Stimulated activated naive CD4-positive, alpha-beta T cell treated with Interleukin-2 at 50 U/mL for 16 hours (primary cell): ENCODE measurements at places on chromosomes 16 and 17.

DNA sequence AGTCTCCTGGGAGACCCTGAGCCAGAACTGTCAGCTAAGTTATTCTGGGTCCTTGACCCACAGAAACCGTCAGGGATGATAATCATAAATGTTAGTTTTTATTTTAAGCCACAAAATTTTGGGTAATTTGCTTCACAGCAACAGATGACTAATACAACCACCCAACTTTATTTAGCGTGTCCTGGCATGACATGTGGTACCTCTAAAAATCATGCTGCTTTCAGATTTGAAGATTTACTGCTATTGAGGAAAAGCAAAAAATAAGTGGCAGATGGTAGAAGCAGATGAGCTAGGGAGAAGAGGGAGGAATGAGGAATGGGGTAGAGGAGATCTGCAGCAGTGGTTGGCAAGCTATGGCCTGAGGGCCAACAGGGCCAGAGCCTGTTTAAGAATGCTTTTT, 90.4 kb downstream of the TMEM100 start:
- DNase-seq = no peak

DNA sequence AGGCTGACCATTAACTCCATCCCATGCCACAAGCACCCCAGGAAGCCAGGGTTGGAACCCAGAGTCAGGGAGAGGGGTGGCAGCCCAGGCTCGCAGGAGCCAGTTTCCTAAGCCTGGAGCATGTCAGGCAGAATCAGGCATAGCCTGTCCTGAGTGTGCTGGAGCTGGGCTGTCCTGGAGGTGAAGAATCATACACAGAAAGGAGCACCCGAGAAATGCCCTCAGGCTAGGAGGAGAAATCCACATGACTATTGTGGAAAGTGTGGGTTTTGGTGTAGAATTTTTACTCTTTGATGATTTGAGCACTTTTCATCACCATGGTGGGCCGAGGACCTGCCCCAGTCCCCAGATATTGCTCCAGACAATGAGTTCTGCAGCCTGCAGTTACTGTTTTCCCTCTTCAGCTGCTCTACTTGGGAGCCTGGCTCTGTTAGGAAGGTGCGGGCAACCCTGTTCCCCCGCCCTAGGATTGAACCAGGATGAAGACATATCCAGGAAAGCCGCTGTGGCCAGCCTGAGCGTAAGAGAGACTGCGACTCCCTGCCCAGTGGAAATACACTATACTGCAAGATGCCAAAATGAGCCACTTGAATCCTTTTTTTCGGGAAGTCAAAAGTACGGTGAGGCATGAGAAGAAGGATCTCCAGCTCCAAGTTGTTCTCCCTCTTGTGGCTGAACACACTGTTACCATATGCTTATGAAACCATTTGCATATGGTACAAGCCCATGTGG, 29.0 kb upstream of the HEATR6 start:
- no peak for DNase-seq

GRCh38 chr17:37430051-37430627, 23.5 kb downstream of the TADA2A start:
- DNase-seq = no peak

DNA sequence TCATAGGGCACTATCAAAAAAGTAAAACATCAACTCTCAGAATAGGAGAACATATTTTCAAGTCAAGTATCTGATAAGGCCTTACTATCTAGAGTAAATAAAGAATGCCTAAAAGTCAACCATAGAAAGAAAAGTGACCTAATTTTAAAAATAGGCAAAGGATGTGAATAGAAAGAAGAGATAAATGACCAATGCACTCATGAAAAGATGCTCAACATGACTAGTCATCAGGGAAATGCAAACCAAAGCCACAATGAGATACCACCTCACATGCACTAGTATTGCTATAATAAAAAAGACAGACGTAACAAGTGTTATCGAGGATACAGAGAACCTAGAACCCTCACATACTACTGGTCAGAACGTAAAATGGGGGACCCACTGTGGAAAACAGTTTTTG, 90.8 kb downstream of the DYNLRB2 start:
- no peak for DNase-seq

GRCh38 chr17:74274060-74274708, at the start of gene DNAI2:
Gene DNAI2 (plus strand): TSS chr17:74274234. CDS start chr17:74281818, 7,584 bp downstream.
- DNase-seq = peak; percentile 23

GRCh38 chr16:25585526-25585925, 106.2 kb upstream of the HS3ST4 start:
- no peak for DNase-seq

DNA sequence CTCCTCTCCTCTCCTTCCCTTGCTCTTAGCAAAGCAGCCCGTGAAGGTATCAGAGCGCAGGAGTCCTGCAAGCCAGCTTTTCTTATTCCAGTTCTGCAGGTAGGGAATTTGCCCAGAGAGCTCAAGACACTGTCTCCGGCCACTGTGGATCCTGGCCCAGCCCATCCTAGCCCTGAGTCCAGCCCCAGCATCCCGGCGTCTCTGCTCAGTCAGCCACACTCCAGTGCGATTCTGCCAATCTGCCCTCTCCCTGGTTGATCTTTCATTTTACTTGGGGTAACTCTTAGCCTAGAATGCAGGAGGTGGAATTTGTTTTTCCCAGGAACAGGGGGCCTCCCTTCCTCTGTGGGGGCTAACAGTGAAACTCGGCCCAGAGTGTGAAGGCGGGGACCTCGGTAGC, 176.9 kb upstream of the GSE1 start:
- no peak for DNase-seq

DNA sequence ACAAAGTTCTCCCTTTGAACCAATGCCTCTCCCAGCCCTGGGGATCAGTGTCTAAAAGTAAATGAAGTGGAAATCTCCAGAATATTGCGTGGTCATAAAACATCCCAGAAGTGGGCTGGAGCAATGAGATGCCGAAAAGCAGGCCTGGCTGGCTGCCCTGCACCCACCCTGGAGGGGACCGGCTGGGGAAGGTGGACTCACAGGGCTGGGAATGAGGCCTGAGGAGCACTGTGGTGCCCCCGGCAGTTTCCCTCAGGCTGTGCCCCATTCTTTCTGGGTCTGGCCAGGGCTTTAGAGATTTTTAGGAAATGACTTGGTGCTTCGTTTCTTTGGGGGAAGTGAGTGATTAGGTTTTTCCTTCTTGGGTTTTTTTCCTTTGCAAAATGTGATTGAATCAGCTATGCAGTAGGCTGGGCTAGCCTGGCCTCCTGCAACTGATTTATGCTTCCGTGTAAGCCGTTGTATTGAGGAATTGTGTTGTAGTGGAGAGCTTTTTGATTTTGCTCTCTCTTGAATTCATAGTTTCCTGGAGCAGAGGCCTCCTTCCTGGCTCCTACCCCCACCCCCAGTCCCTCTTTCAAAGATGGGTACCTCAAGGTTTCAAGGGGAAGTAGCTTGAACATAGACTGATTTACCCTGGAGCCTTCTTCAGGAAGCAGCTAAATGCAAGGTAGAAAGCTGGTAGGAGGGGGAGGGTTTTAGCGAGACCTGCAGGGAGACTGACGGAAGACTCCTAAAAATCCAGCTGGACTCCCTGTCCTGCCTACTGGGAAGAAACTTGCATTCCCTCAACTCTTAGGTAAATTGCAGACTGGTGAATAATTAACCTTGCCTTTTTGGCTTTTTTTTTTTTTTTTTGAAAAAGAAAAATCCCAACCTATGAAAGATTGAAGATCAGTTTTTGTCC, 170.2 kb downstream of the RAB11FIP4 start:
- no peak for DNase-seq

- DNase-seq = no peak
These were observed 176.8 kb upstream of the HSBP1 start for GRCh38 chr16:83630979-83631378.

DNA sequence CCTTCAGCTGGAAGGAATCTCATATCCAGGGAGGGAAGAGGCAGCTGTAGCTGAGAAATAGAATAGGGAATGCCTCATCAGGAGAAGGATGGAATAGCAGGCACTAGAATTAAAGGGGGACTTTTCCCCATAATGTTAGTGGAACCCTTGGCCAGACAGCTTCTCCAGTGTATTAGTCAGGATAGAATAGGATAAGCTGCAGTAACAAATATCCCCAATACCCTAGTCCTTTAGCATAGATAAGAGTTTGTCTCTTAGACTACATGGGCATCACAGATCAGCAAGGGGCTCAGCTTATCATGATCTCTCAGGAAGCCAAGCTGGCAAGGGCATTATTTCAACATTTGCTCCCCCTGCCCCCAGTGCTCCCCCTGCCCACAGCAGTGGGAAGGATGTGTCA, 44.7 kb upstream of the RPL38 start:
- DNase-seq = no peak

- DNase-seq = no peak
These were observed 8.9 kb downstream of the ANKRD11 start for GRCh38 chr16:89481356-89481955.
